Adipocyte (in vitro differentiated cells): ENCODE measurements at places on chromosomes 11 and 22.

DNA sequence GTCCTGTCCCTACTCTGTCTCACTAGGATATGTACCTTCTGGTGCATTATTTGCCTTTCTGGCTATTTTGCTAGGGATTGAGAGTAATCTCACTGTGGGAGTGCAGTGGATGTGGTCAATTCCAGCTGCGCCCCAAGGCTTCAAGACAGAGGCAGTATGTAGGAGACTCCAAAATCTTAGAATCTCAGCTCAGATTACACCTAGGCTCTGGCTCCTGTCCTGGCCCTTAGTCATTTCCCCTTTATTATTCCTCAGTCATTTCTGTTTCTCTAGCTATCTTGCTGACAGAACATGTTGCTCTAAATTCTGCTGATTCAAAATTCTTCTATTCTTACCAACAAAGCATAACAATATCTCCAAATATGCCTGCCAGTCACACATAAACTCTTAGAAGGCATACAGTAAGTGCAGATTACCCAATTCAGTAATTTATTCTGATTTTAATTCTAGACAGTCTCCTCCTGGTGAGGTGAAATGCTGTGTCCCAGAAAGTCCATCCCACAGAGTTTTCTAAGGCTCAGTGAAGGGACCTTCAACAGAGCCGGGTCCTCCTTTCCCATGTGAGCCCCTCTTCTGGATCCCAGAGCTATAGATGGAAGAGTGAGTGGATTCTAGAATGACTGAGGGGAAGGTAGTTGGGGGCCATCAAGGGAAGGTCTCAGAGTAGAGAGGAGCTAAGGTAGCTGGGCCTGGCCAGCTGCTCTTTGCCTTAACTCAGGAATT, 24.3 kb upstream of the GLYATL1 start:
- DNase-seq: peak; percentile 4

- no peak for DNase-seq
Observed at GRCh38 chr11:117375960-117376359, 48.3 kb downstream of the CEP164 start.

DNA sequence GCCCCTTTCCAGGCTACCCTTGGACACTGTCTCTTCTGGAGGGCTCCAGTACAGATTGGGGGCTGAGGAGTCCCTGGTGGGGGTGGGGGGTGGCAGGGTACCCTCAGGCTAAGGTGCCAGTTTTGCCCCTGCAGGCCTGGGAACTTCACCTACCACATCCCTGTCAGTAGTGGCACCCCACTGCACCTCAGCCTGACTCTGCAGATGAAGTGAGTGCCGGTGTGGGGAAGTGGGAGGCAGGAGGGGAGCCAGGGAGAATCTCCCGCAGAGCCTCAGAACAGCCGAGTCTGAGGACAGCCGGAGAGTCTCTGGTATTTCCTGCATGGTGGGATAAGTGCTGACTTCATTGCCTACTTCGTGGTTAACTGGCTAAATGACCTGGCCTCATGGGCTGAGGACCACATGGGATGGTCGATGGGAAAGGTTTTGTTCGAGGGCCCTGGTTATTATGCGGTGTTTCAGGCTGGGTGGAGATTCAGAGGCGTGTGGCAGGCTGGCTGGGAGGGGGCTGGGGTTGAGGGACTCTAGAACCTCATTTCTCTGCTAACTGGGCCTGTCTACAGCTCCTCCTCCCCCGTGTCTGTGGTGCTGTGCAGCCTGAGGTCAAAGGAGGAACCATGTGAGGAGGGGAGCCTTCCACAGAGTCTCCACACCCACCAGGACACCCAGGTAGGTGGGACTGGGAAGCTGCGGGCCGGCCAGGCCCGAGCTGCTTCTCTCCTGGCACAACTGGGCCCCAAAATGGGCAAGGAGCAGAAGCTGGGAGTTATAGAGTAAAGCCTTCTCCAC, 8.5 kb downstream of the TMEM258 start:
- DNase-seq: peak; percentile 11

- DNase-seq: no peak
Observed at GRCh38 chr11:85735876-85736460, 50.0 kb upstream of the CCDC89 start.

DNA sequence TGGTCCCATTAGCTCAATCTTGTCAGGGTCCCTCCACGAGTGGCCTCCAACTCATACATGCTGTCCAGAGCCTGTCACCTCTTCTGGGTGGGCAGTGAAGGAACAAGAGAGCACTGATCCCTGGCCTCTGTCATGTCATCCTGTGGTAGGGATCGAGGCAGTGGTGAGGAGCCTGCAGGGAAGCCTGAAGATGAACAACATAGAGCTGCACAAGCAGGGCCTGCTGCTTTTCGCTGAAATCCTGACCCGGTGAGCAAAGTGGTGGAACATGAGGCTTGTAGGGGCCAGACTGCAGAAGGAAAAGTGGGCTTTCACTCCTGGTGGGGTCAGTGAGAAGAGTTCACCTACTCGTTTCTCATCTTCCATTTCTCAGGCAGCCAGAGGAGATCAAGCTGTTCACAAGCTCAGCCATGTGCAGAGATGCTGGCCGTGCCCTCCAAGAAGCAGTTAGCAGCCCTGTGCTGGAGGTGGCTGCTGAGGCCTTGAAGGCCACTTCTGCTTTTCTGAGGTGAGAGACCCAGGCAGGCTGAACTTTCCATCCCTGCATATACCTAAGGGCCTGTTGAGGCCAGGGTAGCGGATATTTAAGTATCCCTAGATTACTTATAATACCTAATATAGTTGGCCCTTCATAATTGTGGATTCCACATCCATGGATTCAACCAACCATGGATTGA, 32.9 kb downstream of the MEI1 start:
- no peak for DNase-seq

GRCh38 chr11:68051191-68052136, 12.6 kb downstream of the TCIRG1 start:
- no peak for DNase-seq

GRCh38 chr11:6655790-6656583, at the start of gene DCHS1:
Gene DCHS1, minus strand, starts transcription at chr11:6655809. Its CDS starts 14,196 bp downstream, at chr11:6641613.
- peak; percentile 77 for DNase-seq

- DNase-seq: peak; percentile 31
Observed at GRCh38 chr11:10295064-10295901, 1.3 kb upstream of the SBF2 start.

GRCh38 chr22:29115682-29116288, 43.0 kb downstream of the KREMEN1 start:
- peak; percentile 45 for DNase-seq

GRCh38 chr11:5592615-5593014, 3.8 kb upstream of the TRIM6 start:
- DNase-seq: no peak

GRCh38 chr11:34331736-34332135, 26.1 kb downstream of the ABTB2 start:
- no peak for DNase-seq

GRCh38 chr11:134032501-134033091, 36.3 kb upstream of the JAM3 start:
- no peak for DNase-seq

DNA sequence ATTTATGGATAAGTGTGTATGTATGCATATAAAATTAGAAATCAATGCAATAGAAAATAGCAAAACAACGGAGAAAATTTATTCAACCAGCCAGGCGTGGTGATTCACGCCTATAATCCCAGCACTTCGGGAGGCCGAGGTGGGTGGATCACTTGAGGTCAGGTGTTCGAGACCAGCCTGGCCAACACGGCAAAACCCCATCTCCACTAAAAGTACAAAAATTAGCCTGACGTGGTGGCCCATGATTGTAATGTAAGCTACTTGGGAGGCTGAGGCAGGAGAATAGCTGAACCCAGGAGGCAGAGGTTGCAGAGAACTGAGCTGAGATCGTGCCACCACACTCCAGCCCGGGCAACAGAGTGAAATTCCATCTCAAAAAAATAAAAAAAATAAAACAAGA, 5.5 kb downstream of the KRTAP5-6 start:
- no peak for DNase-seq

DNA sequence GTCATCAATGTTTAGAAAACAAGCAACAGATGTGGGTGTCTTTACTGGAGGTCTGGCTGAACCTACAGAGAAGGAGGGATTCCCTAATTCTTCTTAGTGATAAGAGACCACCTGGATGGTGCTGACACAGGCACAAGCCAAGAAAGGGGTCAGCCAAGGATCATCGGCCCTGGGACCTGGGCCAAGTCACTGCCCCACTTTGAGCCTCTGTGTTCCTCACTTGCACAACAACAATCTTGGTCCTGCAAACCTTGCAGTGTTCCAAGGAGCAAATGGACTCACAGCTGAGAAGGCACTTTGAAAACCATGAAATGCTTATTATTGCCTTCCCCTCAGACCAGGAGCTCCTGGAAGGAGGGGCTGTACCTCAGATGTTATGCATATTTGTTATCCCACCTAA, 7.0 kb upstream of the KCNE3 start:
- DNase-seq: no peak

DNA sequence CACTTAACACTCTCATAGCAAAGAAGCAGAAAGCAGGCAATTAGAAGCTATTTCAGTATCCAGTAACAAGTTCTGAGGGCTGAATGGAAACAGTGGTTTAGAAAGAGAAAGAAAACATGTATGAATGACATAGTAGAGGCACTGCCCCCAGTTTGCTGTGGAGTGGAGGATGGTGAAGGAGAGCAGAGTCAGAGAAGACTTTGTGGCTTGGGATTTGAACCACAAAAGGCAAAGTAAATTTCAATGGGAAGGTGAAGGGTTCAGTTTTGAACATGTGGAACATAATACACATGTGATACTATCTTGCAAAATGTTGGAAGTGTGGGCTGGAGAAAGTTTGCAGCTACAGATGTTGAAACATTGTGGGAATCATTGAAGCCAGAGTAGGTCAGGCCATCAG, 81.4 kb downstream of the SNX19 start:
- DNase-seq: peak; percentile 72

DNA sequence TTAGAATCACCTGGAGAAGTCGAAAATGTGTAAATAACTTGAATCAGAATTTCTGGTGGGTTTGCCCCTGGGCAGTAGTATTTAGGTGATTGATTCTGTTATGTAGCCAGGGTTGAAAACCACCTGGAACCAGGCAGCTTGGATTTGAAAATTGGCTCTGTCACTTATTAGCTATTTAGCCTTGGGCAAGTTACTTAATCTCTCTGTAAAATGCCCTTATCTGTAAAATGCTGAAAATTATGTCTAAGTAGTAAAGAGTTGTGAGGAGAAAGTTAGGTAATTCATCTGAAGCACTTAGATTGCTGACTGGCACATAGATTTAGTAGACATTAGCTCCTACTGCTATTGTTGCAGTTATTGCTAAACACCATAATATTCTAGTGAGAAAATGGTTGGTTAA, 49.3 kb downstream of the PPME1 start:
- peak; percentile 21 for DNase-seq

- no peak for DNase-seq
Observed at GRCh38 chr11:125842321-125842948, 9.3 kb downstream of the PATE4 start.

DNA sequence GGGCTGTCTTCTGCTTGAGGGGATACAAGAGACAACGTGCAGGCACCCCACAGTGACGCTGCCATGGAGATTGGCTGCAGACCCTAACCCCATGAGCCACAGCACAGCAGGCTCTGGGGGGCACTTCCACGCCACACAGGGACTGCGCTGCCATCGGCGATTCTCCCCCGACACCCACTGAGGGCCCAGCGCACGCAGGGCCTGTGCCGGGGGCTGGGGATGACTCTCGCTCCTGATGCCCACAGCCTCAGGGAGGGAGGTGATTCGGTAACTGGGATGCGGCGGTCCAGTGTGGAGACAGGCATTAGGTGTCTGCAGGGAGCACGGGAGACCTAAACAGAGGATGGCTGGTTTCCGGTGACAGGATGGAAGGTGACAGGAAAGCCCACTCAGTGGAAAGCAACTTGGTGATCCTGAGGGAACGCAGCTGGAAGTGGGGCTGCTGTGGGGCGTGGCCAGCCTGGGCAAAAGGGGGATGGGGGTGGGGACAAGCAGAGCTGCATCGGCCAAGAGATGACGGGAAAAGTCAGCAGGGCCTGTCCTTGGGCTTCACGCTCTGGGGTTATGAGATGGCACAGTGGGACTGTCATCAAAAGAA, 37.7 kb downstream of the EFCAB6 start:
- no peak for DNase-seq

- DNase-seq: no peak
Observed at GRCh38 chr11:11750017-11750878, 91.5 kb upstream of the USP47 start.

GRCh38 chr22:32208681-32209080, 3.8 kb upstream of the RFPL2 start:
- no peak for DNase-seq

DNA sequence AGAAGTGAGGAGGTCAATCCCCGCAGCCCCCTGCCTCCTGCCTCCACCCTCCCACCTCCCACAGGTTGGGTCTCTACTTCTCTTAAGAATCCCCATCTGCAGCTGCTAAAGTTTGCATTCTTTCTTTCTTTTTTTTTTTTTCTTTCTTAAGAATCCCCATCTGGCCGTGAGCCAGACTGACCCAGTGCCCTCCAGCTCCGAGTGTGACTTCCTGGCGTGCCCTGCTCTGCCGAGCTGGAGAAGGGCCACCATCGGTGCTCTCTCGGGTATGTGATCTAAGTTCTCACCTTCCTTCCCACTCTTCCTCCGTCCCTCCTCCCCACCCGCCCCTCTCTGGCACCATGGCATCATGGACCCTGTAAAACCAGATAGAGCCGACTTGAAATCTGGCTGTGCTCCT, 66.7 kb upstream of the LMO1 start:
- DNase-seq: no peak

DNA sequence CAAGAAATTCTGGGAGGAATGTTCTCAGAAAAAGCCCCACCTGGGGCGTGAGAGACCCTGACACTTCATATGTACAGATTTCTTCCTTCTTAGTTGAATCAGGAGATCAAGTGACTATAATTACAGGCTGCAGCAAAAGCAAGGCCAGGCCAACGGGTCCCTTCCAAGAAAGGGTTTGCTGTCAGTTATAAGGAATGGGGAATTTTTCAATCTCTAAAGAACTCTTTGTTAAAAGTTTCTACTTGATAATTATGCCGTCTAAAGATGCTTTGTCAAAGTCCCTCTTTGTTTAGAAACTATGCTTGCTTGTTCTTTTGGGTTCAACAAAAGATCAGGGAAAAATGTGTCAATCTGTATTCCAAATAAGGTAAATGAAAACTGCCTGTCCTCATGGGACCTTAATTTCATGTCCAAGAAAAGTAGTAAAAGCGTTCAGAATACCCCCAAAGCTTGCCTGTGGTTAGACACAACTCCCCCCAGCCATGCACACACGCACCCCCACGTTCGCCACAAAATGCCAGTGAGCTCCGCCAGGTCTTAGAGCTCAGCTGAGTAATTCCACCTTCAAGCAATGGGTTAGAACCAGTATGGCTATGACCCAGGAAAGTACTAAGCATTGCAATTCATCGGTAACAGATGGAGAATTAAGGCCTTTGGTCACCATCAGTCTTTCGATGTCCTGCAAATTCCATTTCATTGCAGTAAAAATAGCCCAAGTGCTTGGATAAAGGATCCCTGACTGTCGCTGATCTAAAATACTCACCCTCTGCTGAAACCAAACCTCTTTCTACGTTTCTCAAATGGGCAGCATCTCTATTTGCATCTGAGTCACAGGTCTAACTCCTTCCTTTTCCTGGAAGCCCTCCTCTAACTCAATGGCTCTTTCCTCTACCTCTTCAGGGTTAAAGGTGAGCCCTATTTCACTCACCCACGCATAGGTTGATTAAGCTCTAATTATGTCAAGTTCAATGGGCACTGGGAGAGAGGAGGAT, 419.2 kb upstream of the SYN3 start:
- no peak for DNase-seq

- peak; percentile 42 for DNase-seq
Observed at GRCh38 chr22:41030891-41031290, 61.5 kb upstream of the EP300 start.

GRCh38 chr11:23021287-23021863, 161.1 kb upstream of the CCDC179 start:
- DNase-seq: peak; percentile 78
